Activated CD8-positive, alpha-beta memory T cell treated with anti-CD3 and anti-CD28 coated beads, Interleukin-2, amount 10 ng/mL, durations not matched to agents 7 days and 5 days (primary cell): ENCODE measurements at places on chromosomes 3 and 15. TPM values are rescaled to one million over a fixed set of nuclear protein-coding genes. Genes with fewer than 3 reads are reported as not detected.
A peak's percentile ranks its signal among the peaks of the same experiment; 100 is the strongest.

The CADM2 gene
- 0.58 TPM for total RNA-seq

The TGM5 gene
- total RNA-seq, result 0.91 TPM

The FANCD2OS gene
- not detected for total RNA-seq

The SAXO2 gene
- not detected for total RNA-seq

The ARNT2 gene
- total RNA-seq, result not detected

The SENP5 gene
- total RNA-seq, result 42.0 TPM

The GRAMD1C gene
- 0.40 TPM for total RNA-seq

The STXBP5L gene
- not detected for total RNA-seq

The LRRC2 gene
- 0.07 TPM for total RNA-seq

The DPPA4 gene
- total RNA-seq, result not detected

The SEMA3F gene
- total RNA-seq, result 0.07 TPM

The GLCE gene
- 3.8 TPM for total RNA-seq

The SEMA5B gene
- not detected for total RNA-seq

The PLA2G4D gene
- total RNA-seq, result not detected

The FBXL22 gene
- total RNA-seq, result 0.85 TPM

The SERPINI2 gene
- not detected for total RNA-seq

DNA sequence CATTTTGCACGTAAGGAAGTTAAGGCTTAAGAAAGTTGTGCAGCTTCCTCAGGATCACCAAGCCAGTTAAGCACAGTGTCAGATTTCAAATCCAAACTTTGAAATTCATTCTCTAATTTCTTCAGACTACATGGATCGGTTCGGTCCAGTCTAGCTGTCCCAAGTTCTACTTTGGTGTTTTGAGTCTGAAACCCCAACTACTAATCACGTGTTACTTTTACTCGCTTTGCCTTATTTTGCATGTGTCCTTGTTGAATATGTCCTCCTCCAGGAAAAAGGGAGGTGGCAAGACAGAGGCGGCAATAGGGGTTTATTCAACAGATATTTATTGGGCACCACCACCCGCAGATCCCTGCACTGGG lies 522 bp upstream of the GXYLT2 start:
- DNase-seq, result no peak

DNA sequence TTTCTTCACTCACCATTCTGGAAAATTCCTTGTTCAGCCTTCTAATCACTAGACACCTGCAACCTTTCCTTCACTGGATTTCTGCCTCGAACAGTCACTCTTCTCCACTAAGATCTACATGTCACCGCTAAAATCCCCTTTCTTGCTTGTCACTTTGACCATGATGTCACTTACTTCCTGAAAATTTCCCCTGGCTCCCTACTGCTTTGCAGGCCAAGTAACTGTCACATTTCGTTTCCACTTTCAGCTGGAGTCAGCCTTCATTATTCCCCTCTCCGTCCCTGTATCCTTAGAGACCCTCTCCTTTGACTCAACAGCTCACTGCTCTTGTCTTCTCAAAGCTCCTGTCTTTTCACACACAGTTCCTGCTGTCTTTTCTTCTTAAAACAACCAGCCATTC lies 15.9 kb downstream of the CHL1 start:
- DNase-seq, result no peak

- DNase-seq, result no peak
These were observed at the start of gene UBAP1L for GRCh38 chr15:65115086-65115485. UBAP1L (minus strand) TSS chr15:65115200; CDS start chr15:65106215, 8,985 bp downstream.

DNA sequence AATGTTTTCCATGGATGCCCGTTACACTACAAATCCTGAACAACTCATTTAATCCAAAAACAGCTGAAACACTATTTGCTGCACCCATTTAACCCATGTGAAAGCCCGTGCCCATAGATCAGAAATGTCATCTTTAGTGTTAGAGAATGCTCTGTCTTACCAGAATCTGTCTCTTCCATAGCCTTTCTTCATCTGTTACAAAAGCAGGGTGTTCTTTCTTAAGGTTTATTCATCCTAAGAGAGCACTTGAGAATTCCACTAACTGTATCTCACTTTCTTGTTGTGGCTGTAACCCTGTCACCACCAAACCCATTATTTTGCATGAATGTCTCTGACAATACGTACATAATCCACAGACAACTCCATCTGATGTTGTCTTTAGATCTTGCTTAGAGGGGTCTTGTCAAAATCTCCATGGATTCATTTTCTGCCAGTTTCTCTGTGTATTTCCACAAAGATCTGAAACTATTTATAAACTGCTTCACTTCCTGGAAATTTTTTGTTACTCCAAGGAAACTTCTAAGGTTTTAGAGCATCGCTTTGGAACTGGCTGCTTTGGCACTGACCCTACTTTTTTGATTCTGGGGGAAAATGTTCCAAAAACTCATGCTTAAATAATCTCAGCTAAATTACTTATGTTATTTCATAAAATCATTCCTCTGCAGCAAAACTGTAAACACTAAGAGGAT lies 167.8 kb upstream of the CCDC54 start:
- DNase-seq, result no peak

DNA sequence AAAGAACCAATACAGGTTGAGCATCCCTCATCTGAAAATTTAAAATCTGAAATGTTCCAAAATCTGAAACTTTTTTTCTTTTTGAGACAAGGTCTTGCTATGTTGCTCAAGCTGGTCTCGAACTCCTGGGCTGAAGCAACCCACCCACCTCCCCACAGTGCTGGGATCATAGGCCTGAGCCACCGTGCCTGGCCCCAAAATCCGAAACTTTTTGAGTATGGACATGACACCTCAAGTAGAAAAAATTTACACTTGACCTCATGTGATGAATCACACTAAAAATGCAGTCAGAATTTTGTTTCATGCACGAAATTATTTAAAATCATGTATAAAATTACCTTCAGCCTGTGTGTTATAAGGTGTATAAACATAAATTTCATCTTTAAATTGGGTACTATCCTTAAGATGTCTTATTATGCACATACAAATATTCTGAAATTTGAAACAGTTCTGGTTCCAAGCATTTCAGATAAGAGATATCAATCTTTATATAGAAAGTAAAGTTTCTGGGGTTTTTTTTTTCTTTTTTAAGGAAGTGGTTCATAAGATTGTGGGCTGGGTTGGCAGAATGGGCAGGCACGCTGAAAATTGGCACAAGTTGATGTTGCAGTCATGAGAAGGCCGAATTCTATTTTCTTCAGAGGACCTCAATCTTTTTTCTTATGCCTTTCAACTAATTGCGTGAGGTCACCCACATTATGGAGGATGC lies 72.5 kb downstream of the SPRED1 start:
- no peak for DNase-seq

DNA sequence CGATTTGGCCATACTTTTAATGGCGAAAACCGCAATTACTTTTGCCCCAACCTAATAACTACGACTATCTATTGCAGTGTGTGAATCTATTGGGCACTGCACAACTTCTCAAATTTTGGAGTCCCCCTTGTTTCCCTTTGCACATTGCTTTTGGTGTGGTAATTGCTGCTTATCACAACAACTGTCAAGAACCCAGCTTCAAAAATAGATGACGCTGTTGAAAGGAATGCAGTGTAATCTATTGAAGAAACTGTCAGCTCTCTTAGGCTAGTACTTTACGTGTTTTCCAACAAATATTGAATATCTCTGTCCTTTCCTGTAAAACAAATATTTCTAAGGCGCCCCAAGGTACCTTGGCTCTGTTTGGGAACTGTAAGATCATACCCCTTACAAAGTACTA lies 222.8 kb upstream of the UBE2E2 start:
- no peak for DNase-seq

GRCh38 chr15:85407421-85408269 lies 27.2 kb downstream of the AKAP13 start:
- DNase-seq, result peak; percentile 70

DNA sequence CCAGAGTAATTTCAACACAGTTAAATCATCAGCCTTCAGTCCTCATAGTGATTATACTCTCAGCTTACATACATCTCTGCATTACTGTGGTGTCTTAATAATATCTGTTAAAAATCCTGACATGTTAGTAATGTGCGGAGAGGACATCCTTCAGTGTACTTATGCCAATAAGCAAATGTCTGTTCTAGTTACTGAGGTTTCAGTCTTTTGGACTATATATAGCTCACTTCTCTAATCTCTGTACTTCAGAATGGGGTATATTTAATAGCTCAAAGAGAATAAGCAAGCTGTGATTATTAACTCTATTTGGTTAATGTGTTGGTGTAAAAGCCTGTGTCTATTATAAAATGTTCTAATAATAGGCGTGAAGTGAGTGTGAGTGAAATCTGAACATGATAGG lies 28.9 kb upstream of the OSTN start:
- DNase-seq, result no peak

DNA sequence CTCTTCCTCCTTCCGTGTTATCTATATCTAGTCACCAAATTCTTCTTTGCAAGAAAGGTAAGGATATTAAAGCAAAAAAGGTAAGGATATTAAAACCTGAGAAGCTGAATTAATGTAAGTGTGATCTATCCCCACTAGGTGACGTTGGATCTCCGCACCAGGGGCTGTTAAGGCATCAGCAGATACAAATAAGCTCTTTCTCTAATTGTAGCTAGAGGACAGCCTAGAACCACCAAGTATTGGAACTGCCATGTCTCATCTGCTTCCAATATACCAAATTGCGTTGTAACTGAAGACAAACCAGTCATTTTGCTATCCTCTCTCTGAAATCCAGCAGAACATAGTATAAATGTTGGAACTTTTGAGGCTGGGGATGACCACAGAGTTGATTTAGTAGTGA lies 471.2 kb upstream of the TGFBR2 start:
- no peak for DNase-seq

DNA sequence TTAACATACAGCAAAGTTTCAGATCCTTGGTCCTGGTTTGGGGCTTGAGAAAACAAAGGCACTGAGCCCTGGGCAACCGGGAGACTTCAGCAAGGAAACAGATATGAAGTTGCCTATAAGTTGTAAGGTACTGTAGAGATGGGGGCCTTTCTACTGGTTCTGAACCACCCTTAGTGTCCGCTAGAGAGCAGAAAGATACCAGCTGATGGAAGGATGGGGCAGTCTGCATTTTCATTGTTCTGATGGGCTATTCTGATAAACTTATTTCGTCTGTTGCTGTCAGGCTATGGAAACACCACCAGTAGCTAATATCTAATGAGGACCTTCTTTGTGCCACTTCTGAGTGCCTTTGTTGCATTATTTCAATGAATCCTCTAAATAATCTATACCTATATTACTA lies 38.7 kb downstream of the FGD5 start:
- no peak for DNase-seq

GRCh38 chr3:29392625-29393388 lies 111.9 kb downstream of the RBMS3 start:
- DNase-seq, result no peak

- no peak for DNase-seq
These were observed 96.9 kb downstream of the RYK start for GRCh38 chr3:134153761-134154160.

DNA sequence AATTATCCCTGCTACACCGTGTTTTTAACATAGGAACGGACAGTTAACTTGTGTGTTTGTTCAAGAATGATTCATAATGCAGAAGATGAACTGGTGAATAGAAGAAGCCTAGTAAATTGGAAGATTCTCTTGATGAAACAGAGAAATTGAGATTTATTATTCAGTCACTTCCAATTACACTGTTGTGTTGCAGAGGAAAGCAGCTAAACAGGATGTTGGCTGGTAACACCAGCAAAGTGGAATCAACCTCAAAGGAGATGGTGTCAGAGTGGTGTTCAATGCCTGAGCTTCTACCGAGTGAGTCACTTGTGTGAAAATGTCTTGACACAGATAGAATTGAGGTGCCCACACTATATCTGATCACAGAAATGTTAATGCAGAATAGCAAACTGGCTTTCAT lies 399.6 kb downstream of the LPP start:
- DNase-seq, result peak; percentile 67

- no peak for DNase-seq
These were observed 16.2 kb downstream of the CEP152 start for GRCh38 chr15:48794697-48795134.

- DNase-seq, result no peak
These were observed 20.9 kb downstream of the ACAD11 start for GRCh38 chr3:132638706-132639105.

DNA sequence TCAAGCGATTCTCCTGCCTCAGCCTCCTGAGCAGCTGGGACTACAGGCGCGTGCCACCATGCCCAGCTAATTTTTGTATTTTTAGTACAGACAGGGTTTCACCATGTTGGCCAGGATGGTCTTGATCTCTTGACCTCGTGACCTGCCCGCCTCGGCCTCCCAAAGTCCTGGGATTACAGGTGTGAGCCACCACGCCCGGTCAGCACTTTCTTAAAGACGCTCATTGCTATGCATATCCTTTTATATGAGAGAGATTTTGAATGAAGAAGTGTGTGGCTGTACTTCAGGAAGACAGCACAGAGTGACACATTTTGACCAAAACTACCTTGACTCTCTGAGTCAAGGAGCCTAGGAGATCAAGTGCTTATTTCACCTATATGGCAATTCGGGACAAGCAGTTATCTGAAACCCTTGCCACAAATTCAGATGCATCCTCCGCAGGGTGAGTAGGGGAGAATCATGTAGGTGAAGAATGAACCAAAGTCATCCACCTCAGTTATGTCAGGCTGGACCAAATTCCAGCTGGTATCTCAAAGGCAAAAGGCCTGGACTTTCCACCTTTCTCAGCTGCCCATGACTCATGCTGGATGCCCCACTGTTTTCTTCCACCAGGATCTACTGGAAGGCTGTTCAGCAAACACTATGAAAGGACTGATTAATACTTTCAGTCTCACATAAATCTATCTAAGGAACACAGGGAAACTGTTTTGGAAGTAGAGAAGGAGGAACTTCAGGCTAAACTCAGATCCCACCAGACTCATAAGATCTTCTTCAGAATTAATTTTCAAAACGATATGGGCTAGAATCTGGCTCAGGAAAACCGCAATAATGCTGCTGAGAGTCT lies 31.9 kb downstream of the SUSD5 start:
- DNase-seq, result no peak

GRCh38 chr3:193757457-193757856 lies 164.4 kb downstream of the OPA1 start:
- no peak for DNase-seq

DNA sequence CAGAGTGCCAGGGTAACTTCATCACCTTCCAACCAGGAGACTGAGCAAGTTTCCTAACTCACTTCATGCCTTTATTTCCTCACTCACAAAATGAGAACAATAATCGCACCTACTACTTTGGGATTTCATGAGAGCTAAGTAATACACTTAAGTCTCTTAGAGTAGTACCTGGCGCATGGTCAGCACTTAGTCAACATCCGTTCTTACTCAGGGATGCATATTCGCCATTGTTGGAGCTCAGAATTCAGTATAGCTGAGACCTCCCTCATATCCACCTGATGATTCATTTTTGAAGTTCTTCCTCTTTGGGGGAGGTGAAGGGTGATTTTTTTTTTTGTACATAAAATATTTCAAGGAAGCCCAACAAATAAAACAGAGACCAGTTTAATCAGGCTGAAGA lies 188.2 kb downstream of the AGBL1 start:
- no peak for DNase-seq

- DNase-seq, result peak; percentile 49
These were observed 630 bp downstream of the ATP6V1A start for GRCh38 chr3:113747283-113748046.
